Psoas muscle (tissue), 8 donors: ENCODE measurements at places on chromosomes 2 and 18. TPM values are rescaled to one million over a fixed set of nuclear protein-coding genes. Genes with fewer than 3 reads are reported as not detected.

DNA sequence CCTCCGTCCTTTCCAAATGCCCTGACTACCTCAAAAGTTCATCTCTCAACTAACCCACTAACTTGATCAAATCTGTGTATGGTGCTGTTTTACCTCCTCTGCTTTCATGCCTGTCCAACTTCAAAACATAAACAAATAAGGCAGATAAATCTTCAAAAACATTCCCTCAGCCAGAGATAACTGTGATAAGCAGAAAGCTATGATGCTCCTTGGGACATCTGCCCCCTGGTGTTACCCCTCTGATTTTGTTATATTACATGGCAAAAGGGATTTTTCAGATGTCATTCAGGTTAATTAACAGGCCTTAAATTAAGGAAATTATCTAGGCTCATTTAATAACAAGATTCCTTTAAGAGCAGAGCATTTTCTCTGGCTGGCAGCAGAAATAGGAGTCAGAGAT, 810.8 kb upstream of the CHAC2 start:
- DNase-seq, result no peak

DNA sequence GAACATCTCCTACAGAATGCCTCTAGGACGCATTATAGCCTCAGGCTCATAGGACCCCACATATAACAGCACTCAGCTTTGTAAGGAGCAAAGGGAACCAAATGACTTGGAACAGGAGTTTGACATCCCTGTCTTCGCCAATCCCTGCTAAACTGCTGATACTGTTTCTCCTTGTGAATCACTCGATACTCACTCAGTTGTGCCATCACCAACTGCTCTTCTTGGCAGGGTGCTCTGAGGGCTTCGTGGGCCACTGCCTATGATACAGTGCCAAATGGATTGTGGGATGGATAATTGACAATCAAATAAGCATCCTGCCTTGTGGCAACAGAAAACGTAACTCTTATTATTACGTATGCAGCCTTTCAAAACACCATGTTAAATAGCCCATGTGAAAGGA, 396.3 kb downstream of the RIT2 start:
- DNase-seq, result no peak

GRCh38 chr2:74845217-74845751, 11.4 kb downstream of the HK2 start:
- peak; percentile 86 for DNase-seq

GRCh38 chr2:143551971-143552650, 422.9 kb downstream of the ARHGAP15 start:
- DNase-seq, result no peak

DNA sequence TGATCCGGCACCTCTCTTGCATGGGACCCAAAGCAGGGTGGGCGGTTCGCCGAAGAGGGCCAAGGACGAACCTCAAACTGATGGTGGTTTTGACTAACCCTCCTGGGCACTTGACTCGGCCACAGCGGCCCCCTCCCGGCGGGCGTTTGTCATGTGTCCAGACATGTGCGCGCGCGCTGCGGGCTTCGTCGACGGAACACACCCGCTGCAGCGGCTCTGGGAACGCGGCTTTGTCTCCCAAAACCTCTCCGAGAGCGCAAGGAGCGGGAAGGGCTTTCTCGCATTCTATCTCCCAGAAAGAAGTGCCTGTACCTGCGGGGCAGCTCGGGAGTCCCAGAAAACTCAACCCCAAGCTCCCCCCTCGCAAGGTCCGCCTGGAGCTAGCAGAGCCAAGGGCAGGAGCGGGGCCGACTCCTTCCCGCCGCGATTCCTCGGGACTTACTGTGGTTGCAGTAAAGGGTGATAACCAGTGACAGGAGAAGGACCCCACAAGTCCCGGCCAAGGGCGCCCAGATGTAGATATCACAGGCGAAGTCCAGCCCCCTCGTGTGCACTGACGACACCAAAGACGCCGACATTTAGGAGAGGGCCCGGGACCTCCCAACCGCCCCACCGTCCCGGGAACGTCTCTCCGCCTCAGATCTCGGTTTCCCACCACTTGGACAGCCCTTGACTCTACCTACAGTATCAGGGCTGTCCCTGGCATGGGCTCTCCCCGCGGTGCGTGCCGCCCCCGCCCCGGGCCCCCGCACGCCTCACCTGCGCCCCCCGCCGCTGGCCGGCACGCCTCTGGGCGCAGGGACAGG, 1.6 kb downstream of the CD8A start:
- no peak for DNase-seq

- no peak for DNase-seq
Measured at GRCh38 chr2:218893349-218894150, 12.9 kb downstream of the WNT10A start.

- no peak for DNase-seq
Measured at GRCh38 chr18:43735570-43735969, 458.3 kb upstream of the SYT4 start.

DNA sequence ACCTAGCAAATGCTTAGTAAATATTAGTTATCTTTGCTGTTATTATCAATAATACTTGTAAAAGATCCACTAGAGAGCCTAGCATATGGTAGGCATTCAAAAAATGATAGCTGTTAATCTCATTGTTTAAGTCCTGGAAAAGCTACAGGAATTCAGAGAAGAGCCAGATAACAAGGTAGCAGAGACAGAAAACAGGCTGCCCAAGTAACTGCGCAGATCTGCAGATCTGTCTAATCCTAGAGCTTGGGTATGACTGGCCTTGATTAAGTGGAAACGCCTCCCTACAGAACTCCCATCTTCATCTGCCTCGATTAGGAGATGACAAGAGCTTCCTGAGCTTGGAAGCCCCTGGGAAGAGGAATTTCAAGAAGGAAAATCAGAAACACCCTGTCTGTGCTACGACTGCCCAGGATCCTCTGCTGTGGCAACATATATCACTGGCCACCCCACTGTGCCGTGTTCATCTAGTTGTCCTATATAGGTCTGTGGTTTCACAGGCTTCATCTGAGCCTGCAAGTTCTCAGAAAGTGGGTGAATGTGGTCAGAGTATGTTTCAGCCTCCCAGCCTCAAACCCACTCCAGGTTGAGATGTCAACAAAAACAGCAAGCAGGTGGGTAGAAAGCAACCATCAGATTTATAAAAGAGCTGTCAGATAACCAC, 151.5 kb upstream of the PKDCC start:
- DNase-seq, result no peak

DNA sequence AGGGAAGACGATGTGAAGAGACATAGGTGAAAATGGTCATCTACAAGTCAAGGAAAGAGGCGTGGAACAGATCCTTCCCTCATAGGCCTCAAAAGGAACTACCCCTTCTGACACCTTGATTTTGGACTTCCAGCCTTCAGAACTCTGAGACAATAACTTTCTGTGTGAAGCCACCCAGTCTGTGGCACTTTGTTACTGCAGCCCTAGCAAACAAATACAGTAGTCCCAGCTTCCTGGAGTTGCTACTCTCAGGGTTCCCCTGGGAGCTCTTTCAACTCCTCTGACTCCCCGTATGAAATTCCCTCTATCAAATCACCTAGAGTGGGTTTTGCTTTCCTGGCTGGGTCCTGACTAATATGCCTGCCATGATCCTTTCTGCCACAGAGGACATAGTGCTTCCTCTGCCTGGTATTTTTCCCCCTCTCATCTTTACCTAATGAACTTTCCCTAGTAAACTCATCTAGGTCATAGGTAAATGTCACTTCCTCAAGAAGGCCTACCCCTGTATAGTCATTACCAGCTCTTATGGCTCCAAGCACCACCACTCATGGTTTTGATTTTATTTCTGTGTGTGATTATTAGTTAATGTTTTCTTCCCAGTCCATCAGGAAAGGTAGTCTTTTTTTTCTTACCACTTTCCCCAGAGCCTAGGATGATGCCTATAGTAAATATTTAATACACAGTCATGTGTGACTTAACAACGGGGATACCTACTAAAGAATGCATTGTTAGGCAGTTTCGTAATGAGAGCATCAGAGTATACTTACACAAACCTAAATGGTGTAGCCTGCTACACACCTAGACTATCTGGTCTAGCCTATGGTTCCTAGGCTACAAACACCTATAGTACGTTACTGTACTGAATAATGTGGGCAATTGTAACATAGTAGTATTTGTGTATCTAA, 111.5 kb upstream of the LGALSL start:
- no peak for DNase-seq

DNA sequence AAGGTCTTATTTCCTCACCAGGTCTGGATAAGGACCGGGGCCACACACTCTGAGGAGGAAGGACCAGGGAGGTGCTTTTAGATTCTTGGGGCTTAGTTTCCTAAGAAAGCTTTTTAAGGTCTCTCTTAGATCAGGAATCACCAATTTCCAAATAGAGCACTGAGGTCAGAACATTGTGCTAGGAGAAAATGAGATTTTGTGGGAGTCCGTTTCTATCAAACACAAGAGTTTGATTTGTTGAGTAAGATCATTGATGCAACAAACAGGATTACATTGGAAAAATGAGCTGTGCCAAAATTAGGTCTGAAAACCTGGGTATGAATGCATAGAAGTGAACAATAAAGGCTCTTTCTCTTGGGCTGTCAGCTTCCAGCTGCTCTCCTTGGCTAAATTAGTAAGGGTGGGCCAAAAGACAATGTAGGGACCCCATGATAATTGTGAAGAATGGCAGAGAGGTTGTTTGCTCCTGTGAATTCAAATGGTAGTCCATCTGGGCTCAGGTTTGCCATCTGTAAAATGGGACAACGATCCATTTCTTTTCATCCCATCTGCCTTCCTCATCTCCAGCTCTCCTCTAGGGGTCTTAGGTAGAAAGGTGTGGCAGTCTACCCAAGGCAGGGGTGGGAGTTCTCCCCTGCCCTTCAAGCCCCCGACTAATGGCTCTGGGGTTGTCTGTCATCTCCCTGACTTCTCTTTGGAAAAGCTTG, 20.0 kb downstream of the IGFBP2 start:
- no peak for DNase-seq

GRCh38 chr18:56929886-56930285, 217.0 kb upstream of the BOD1L2 start:
- no peak for DNase-seq

GRCh38 chr2:136250131-136250530, 132.2 kb upstream of the CXCR4 start:
- no peak for DNase-seq

- no peak for DNase-seq
Measured at GRCh38 chr2:29119211-29119610, 4.0 kb downstream of the CLIP4 start.

DNA sequence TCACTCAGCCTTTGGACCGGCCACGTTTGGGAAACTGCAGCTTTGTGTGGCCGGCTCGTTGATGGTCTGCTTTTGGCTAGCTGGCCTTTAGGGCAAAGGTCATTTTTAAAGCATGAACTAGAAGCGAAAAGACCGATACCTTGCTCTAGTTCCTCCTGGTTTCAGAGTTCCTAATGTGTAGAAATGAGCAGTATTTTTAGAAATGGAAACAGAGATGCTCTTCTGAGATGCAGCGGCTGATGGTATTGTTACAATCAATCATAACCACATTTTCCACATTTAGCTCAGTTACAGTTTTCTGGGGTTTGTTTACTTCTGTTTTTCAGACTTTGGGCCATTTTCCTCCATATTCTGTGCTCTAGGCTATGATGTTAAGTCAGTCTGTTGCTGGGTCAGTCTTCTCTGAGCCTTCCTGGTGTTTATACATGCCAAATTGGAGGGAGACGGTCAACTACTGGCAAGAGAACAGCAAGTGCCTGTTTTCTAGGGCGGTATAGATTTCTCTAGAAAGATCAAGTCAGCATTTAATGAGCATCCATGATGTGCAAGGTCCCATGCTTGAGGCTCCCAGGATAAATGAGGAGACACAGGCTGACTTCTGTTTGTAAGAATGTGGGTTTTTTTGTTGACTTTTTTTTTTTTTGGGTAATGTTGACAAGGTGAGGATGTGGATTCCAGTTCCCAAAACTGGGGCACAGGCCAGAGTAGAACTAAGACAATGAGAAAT, 28.0 kb downstream of the RNF144A start:
- DNase-seq, result no peak

GRCh38 chr2:233047667-233048066, 12.5 kb upstream of the INPP5D start:
- no peak for DNase-seq

DNA sequence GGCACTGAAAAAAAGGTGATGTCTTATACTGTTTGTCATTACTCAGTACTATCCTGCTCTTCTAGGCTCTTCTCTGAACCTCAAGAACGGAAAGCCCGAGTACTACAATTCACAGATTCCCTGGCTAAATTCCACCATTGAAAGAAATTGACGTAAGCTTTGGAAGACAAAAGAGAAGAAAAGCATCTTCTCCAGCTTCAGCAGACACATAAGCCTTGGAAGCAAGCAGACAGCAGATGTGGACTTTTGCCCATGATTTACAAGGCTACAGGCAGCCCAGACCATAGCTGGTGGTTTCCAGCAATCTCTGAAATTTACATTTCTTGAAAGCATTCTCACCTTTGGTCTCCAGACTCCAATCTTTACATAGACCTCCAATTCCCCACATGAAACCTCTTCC, 289.0 kb downstream of the C1D start:
- no peak for DNase-seq

DNA sequence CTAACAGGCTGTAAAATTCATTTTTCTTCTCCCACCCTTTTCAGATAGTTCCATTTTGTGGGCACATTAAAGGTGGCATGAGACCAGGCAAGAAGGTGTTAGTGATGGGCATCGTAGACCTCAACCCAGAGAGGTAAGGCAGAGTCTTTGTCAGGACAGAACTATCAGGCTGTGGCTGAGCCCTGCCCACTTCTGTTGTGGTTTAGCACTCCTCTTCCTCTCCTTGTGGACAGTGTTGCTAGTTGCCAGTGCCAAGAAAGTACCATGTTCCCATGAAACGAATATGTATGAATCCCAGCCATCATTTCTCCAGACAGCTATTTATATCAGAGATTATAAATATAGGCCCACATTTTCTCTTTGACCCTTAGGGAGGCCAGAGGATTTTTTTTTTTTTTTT, 1.6 kb downstream of the LGALSL start:
- no peak for DNase-seq

DNA sequence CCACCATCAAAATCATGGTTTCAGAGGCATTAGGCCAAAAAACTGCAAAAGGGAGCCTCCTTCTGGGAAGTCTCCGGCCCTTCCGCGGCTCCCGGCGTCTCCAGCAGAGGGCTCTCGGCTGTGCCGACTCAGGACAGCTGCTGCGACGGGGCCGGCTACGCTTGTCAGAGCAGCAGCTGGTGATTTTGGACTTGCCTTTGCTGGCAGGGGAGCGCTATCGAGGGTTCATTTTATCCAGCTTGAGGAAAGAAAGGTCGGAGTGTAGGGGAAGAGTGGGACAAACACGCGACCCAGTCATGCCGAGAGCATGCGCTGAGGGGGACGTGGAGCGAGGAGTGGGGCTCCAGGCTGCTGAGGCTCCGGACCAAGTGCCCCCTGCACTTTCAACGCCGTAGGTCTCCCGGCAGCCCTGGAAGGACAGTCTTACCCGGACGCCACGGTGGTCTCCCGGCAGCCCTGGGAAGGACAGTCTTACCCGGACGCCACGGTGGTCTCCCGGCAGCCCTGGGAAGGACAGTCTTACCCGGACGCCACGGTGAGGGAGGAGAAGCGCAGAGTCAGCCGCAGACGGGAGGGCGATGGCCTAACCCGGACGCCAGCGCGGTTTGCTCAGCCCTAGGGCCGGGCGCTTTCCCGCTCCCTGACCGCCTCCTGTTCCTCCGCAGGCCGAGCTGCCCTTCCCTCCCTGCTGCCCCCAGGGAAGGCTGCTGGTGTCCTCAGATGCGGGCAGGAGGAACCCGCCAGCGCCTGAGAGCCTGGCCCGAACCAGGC, 21.7 kb downstream of the DDX18 start:
- peak; percentile 86 for DNase-seq

GRCh38 chr2:96596596-96596995, 41.5 kb downstream of the KANSL3 start:
- no peak for DNase-seq

Gene IGFBP2
- total RNA-seq, result 12.8 TPM

Gene TRIB2
- total RNA-seq, result 9.0 TPM

Gene RAB17
- total RNA-seq, result 1.5 TPM

Gene ANKRD62
- total RNA-seq, result not detected

Gene SAG
- not detected for total RNA-seq

Gene COA5
- 37.5 TPM for total RNA-seq

Gene SPDYA
- 0.38 TPM for total RNA-seq
